ENCODE measurements at places on chromosomes 16 and 17.
A peak's percentile ranks its signal among the peaks of the same experiment; 100 is the strongest.

- DNase-seq, result no peak
Observed at GRCh38 chr17:73759734-73760438, 115.6 kb upstream of the SDK2 start.

- DNase-seq, result no peak
Observed at GRCh38 chr17:69388822-69389442, 25.6 kb upstream of the MAP2K6 start.

- no peak for DNase-seq
Observed at GRCh38 chr17:65600518-65600917, 39.1 kb upstream of the AXIN2 start.

- DNase-seq, result no peak
Observed at GRCh38 chr16:67423611-67424260, 7.2 kb upstream of the HSD11B2 start.

DNA sequence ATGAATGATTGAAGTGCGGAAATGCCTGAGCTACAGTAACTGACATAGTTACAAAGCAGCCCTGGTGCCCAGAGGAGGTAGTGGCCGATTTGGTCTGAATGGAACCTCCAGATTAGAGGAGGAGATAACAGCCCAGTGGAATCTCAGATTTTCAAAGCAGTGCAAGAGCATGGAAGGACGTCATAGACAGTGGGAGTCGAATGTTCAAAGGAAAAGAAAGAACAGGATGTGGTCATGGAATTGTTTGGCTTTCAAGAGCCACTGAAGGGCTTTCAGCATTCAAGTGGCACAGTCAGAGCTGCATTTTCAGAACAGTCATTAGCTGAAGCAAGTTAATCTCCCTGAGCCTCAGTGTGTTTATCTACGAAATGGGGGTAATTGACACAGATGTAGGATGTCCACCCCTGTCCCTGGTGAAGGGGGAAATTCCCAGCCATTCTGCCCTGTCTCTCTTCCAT lies 104.6 kb upstream of the CACNG3 start:
- no peak for DNase-seq

- DNase-seq, result no peak
Observed at GRCh38 chr17:10144456-10144855, 54.0 kb downstream of the GAS7 start.

GRCh38 chr17:77590951-77591735 lies 367.4 kb upstream of the TNRC6C start:
- no peak for DNase-seq

- DNase-seq, result no peak
Observed at GRCh38 chr17:41456204-41456603, 11.0 kb downstream of the KRT32 start.

- no peak for DNase-seq
Observed at GRCh38 chr16:25764466-25764865, 72.7 kb downstream of the HS3ST4 start.

DNA sequence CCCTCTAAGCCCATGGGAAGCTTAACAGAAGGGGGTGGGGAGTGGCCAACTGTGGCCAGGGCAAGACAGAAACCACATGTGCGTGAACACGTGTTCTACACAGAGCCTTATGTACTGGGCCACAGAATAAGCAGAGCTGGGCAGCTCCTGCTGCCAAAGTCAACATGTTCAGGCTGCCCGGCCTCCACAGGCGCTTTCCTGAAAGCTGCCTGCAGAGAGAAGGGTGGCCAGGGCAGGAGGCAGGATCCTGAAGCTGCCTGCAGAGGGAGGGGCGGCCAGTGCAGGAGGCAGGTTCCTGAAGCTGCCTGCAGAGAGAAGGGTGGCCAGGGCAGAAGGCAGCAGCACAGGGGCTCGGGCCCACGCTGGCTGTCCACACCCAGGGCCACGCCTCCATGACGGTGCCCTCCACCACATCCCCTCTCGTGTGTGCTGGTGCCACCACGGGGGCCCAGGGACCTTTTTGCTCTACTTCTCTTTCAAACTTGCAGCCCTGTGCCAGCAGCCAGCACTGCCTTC lies 79.5 kb downstream of the ANKRD11 start:
- peak; percentile 93 for DNase-seq

DNA sequence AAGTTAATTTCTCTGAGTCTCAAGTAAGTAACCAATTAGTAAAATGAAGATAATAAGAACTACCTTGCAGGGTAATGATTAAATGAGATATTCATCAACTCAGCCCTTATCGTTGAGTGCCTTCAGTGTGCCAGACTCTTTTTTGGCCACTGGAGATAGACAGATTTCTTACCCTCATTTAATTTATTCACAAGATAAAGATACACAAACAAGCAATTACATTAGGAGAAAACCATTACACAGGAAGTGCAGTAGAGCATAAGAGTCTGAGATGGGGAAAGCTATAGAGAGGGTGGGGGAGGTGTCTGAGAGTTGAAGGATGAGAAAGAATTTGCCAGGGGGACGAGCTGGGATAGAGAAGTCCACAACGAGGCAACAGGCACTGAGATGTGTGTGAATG lies 72.5 kb upstream of the BCAR1 start:
- peak; percentile 24 for DNase-seq

DNA sequence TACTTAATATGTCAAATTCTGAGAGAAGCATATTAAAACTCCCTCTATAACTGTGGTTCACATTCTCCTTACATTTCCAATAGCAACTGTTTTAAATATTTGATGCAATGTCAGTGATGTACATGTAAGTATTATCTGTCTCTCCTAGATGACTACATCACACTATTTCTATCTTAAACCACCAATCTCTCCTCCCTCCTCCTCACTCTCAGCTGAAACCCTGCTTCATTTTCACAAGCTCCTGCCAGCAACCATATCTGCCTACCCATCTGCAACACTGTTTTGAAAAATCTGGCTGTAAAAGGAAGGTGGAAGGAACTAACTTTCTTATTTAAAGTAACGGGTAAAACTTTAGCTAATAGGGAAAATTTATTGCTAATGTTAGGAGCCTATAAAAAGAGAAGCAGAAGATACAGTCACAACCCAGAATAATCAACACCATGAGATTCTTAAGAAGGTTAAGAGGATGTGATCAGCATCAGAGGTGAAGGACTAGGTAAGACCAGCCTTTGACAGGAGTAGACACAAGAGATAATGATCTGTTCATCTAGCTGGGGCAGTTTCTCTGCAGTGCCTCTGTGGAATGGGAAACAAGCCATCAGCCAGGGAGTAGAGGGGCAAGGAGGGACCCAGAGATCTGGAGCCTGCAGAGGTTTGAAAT lies 31.0 kb downstream of the MYH10 start:
- no peak for DNase-seq

- DNase-seq, result no peak
Observed at GRCh38 chr16:22712471-22712870, 101.5 kb upstream of the HS3ST2 start.

- DNase-seq, result no peak
Observed at GRCh38 chr16:48946686-48947370, 334.8 kb downstream of the CBLN1 start.

- no peak for DNase-seq
Observed at GRCh38 chr17:67675481-67675880, 42.3 kb upstream of the NOL11 start.

GRCh38 chr17:58271216-58271931 lies 9.4 kb downstream of the MPO start:
- no peak for DNase-seq

DNA sequence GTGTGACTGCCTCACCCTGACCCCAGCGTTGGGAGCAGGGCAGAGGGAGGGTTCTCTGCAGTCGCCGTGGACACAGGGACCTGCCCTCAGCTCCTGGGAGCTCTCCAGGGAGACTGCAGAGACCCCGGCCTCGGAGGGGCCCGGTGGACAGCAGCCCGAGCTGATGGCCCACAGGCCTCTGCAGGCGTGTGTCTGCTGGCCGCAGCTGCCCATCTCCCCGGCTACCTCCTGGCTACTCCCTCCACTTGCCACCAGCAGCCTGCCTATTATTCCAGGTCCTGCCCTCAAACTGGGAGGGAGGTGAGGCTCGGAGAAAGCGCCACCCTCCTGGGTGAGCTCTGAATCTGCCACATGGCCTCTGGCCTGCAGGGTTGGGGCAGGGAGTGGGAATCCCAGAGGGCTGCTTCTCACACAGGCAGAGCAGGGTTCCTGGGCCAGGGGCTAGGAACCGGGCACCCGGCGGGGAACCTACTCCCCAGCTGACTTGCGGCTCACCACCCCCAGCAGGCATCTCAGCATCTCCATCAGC lies 7.2 kb downstream of the SLC16A5 start:
- no peak for DNase-seq

- DNase-seq, result no peak
Observed at GRCh38 chr16:28309811-28310311, 17.5 kb downstream of the SBK1 start.

DNA sequence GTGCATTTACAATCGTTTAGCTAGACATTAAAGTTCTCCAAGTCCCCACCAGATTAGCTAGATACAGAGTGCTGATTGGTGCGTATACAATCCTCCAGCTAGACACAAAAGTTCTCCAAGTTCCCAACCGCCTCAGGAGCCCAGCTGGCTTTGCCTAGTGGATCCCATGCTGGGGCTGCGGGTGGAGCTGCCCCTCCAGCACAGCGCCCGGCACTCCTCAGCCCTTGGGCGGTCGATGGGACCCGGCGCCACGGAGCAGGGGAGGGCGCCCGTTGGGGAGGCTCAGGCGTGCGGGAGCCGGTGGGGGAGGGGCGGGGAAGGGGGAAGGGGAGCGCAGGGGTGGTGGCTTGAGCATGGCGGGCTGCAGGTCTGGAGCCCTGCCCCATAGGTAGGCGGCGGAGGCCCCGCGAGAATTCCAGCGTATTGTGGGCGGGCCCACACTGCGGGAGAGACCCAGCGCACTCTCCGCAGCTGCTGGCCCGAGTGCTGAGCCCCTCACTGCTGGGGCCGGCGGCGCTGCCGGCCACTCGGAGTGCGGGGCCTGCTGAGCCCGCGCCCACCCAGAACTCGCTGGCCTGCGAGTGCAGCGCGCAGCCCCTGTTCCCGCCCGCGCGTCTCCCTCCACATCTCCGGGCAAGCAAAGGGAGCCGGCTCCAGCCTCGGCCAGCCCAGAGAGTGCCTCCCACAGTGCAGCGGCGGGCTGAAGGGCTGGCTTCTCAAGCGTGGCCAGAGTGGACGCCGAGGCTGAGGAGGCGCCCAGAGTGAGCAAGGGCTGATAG lies 907.5 kb downstream of the CDH8 start:
- no peak for DNase-seq

GRCh38 chr17:38705803-38706504 lies 881 bp downstream of the MLLT6 start:
- DNase-seq, result peak; percentile 35

Measured in EH (cell line).